Right lobe of liver (tissue), 6 donors: ENCODE measurements at places on chromosomes 3 and 15. TPM values are rescaled to one million over a fixed set of nuclear protein-coding genes. Genes with fewer than 3 reads are reported as not detected.

Gene CIB2
- not detected for total RNA-seq

Gene LINGO1
- 0.42 TPM for total RNA-seq

Gene ATP13A5
- total RNA-seq = not detected

Gene CACNA2D3
- not detected for total RNA-seq

DNA sequence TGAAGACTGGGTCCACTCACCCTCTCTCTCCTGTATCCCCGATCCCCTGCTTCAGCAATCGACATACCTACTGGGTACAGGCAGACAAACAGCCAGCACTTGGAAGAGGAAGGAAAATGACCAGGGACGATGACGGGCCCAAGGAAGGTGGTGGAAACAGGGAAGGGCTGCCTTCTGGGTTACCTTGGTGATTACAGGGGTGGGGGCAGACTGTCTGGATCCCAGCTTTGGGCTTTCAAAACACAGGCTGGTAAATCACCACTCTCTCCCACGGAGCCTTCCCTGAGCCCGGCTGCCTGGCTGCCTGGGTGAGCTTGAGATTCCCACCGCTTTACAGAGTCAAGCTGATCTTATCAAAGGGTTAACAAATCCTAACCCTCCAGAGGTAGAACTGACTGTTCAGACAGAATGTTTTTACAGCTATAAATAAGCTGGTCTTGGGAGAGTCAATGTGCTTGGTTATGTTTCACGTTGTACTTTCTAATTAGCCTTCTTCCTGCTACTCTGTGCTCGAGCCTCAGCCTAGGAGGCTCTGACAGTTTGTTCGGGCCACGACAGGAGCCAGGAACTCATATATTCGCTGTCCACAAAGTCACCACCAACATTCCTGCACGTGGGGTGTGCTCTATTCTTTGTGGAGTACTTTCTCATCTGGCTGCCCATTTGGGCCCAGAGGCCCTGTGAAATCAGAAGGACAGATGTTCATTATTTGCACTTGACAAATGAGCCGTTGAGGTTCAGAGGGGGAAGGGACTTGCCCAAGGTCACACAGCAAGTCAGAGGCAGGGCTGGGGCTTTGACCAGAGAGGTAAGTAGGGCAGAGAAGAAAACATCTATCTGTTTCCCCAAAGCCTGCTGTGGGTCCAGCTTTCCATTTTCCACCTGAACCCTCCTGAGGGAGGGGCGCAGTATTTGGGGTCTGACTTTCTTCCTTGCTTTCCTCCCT, 63.5 kb downstream of the FEM1B start:
- H3K27me3 ChIP-seq = no peaks in the 10 kb centered on the region
- H3K4me1 ChIP-seq = no peaks in the 10 kb centered on the region
- no peak for DNase-seq
- no peak overlapping the region for H3K27ac ChIP-seq
- no peak overlapping the region for H3K4me3 ChIP-seq

DNA sequence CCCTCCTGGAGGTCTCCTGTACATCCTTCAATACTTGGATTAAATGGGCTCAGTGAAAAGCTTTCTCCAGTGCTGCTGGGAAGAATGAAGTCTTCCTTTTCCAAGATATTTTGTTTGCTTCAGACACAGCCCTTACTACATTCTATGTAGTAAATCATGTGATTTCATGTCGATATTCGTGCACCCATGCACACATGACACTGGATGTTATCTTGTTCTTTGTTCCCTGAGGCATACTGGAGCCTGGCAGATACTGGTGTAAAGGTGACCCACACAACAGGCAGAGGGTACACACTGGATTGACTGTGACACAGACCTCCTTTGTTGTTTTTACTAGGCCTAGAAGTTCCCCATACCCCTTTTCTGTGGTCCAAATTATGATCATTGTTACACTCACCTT, 40.3 kb upstream of the ATP2C1 start:
- DNase-seq = no peak
- no peaks in the 10 kb centered on the region for H3K36me3 ChIP-seq
- H3K4me3 ChIP-seq = no peak overlapping the region
- H3K27ac ChIP-seq = no peak overlapping the region
